Activated T-helper 2 cell treated with anti-CD3 and anti-CD28 coated beads, Interferon-gamma antibody, Interleukin-2, Interleukin-4, amounts not matched to agents 10 μg/mL and 5 μg/mL and 100 μg/mL, durations not matched to agents 14 hours and 24 hours and 36 hours (primary cell): ENCODE measurements at places on chromosomes 16 and 17. TPM values are rescaled to one million over a fixed set of nuclear protein-coding genes. Genes with fewer than 3 reads are reported as not detected.

Gene FOXL1
- total RNA-seq: 0.05 and 0.23 TPM in 2 replicates

Gene KRT24
- total RNA-seq: not detected in 2 replicates

Gene GPRC5C
- 0.44 and 0.89 TPM in 2 replicates for total RNA-seq

Gene SRCIN1
- 0.14 and 0.16 TPM in 2 replicates for total RNA-seq

Gene MYADML2
- total RNA-seq: not detected in 2 replicates

Gene PYY
- 0.18 TPM in 1 of 2 replicates, not detected in the other for total RNA-seq

Gene C17orf58
- total RNA-seq: 22.7 and 23.0 TPM in 2 replicates

Gene PPP1R1B
- not detected in 2 replicates for total RNA-seq

Gene HIC1
- total RNA-seq: 42.6 and 43.5 TPM in 2 replicates

Gene ST6GALNAC1
- total RNA-seq: 0.14 and 0.48 TPM in 2 replicates

Gene PRKCB
- total RNA-seq: 69.0 and 69.5 TPM in 2 replicates

Gene CLEC19A
- not detected in 2 replicates for total RNA-seq

Gene KRTAP17-1
- not detected in 2 replicates for total RNA-seq

Gene KLHL11
- 44.3 and 46.0 TPM in 2 replicates for total RNA-seq

Gene BCO1
- total RNA-seq: not detected in 2 replicates

Gene NGFR
- 0.14 and 0.18 TPM in 2 replicates for total RNA-seq

Gene KAT2A
- total RNA-seq: 59.6 and 60.0 TPM in 2 replicates

Gene TCAP
- total RNA-seq: 0.76 and 0.87 TPM in 2 replicates

Gene MT1A
- total RNA-seq: 7.6 and 8.3 TPM in 2 replicates

Gene FOXK2
- 92.9 and 95.2 TPM in 2 replicates for total RNA-seq

Gene SDR42E2
- 0.09 TPM in 1 of 2 replicates, not detected in the other for total RNA-seq

Gene KRTAP1-5
- not detected in 2 replicates for total RNA-seq

Gene RGS9
- 16.1 and 16.3 TPM in 2 replicates for total RNA-seq

Gene TRIM47
- 22.5 and 24.5 TPM in 2 replicates for total RNA-seq

Gene C17orf50
- not detected in 2 replicates for total RNA-seq

Gene TEKT5
- total RNA-seq: not detected in 2 replicates
